Fibroblast of the aortic adventitia (primary cell): ENCODE measurements at places on chromosomes 6 and 20.
A peak's percentile ranks its signal among the peaks of the same experiment; 100 is the strongest.

DNA sequence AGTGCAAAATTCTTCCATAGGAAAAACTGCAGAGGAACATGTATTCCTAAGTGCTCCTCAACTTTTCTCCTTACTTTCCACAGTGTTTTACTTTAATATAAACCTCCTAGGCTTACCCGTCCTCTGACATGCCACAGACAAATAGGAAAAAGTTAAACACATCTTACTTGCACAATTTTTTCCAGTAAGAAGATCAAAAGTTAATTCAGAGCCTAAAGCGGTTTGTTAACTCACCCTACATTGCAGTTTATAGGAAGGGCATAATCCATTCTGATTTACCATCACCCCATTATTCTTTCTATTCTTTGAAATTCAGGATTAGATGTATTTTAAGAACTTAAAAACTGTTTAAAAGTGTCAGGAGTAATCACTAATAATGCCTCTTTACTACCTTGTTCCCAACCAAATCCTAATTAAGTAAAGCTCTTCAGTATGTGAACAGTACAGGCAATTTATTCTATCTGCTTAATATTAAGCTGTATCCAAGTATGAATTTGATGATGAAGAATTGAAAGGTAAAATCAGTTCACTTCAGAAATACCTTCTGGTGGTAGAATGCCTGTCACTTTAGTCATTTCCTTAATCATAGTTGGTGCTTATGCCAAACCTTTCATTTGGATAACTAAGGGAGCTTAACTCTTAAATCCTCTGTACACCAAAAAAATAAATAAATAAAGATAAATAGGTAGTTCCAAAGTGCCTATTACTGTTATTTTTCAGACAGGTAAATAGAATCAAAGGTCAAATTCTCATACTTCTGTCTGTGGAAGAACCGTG is 292.0 kb downstream of the ALDH8A1 start:
- peak; percentile 13 for DNase-seq

DNA sequence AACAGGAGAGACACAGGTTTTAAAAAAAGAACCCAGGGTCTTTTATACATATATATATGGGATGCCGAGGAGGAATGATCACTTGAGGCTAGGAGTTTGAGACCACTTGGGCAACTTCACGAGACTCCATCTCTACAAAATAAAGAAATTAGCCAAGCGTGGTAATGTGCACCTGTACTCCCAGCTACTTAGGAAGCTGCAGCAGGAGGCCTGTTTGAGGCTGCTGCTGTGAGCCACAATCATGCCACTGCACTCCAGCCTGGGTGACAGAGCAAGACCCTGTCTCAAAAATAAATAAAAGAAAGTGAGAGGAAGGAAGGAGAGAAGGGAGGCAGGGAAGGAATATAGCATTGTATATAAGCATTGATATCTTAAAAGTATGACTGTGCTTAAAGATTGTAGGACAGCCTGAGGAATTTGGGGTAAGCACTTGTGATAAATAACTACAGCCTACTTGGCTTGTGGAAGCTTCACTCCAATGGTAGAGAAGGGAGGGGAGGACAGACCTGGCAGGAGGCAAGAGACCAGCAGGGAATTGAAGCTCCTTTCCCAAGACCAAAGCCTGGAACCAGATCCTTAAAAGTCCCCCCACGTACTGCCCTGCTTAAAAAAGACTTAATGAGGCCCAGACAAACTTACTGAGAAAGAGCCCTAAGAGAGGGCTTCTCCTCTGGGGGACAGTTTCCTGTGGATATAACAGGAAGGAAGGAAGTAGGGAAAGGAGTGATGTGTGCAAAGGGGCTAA is 2.5 kb upstream of the SNTA1 start:
- no peak for DNase-seq

- peak; percentile 35 for DNase-seq
These were observed 157.8 kb downstream of the SLC22A3 start for GRCh38 chr6:160505970-160506369.

DNA sequence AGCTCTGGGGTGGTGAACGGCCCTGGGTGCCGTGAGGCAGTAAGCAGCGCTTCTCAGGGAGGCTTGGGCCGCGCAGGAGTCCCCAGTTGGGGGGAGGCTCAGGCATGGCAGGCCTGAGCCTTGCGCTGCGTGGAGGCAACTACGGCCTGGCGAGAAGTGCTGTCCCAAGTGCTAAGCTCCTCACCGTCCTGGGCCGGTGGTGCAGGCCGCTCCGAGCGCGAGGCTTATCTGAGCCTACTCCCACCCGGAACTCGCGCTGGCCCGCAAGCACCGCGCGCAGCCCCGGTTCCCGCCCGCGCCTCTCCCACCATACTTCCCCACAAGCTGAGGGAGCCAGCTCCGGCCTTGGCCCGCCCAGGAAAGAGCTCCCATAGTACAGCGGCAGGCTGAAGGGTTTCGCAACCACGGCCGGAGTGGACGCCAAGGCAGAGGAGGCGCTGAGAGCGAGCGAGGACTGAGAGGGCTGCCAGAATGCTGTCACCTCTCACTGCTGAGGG is 1.8 kb upstream of the WRNIP1 start:
- no peak for DNase-seq

GRCh38 chr20:40197691-40198090 is 491.3 kb downstream of the MAFB start:
- peak; percentile 5 for DNase-seq

DNA sequence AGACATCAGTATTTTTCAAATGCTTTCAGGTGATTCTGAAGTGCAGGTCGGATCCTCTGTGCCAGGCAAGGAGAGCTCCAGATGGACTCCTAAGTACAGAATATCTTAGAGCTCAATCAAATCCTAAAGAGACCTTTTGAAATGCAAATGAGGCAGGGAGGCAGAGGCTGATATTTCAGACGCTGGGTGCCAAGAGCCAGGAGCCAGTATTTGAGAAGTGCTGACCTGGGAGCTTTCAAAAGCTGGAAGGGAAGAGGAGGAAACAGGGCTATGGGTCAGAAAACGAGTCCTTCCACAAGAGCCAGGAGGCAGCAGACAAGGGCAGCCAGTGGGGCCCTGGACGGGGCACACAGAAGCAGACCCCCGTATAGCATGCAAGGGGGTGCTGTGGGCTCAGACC is 46.1 kb upstream of the DSN1 start:
- DNase-seq = no peak

DNA sequence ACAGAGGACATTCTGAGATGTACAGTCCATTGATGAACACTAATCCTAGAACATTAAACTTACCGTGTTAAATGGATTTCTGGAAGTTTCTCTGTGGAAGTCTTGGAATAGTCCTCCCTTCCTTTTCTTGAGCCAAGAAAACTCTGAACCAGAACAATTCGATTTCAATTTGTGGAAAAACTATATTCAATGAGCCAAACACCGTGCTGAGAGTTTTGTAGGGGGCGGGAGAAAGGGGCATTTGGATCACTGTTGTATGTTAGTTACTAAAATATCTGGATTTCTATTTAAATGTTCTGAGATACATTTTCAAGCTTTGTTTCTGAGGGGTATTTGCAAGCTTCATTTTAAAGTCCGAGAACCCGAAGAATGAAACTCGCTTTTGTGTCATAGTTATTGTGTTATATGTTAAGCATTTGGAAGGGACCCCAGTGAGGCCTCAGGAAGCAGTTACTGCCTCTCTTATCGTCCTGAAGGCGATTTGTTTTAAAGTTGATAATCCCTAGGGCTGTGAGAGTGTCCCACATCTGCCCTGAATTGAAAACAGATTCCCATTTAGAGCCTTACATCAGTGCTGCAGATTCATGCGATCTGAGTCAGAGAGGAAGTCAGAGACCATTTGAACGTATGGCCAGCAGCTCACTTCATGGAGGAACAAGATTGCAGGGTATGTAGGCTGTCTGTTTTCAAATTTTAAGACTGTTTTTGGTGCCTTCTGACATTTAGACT is 70.8 kb upstream of the SASH1 start:
- peak; percentile 98 for DNase-seq

GRCh38 chr6:16698997-16699868 is 62.0 kb downstream of the ATXN1 start:
- DNase-seq = no peak

- peak; percentile 36 for DNase-seq
These were observed 65.5 kb upstream of the BTN3A2 start for GRCh38 chr6:26299286-26300042.

- no peak for DNase-seq
These were observed 14.4 kb downstream of the SLC2A4RG start for GRCh38 chr20:63754008-63754407.

- DNase-seq = peak; percentile 8
These were observed 14.3 kb downstream of the PCMT1 start for GRCh38 chr6:149763866-149764265.

- peak; percentile 85 for DNase-seq
These were observed 52.3 kb downstream of the SLC22A3 start for GRCh38 chr6:160400446-160400845.

GRCh38 chr6:113011389-113011788 is 664.3 kb downstream of the RFPL4B start:
- peak; percentile 62 for DNase-seq

DNA sequence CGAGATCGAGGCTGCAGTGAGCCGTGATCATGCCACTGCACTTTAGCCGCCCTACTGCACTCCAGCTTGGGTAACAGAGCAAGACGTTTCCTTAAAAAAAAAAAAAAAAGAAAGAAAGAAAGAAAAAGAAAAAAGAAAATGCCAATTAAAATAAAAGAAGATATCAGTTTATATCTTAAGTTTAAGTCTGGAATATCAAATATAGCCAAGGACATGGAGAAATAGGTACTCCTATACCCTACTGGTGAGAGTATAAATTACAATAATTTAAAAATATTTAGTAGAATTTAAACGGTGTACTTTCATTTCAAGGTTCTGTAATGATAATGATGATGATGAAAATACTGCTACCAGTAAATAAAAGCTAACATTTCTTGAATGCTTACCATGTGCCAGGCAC is 3.8 kb upstream of the TRIM31 start:
- no peak for DNase-seq

DNA sequence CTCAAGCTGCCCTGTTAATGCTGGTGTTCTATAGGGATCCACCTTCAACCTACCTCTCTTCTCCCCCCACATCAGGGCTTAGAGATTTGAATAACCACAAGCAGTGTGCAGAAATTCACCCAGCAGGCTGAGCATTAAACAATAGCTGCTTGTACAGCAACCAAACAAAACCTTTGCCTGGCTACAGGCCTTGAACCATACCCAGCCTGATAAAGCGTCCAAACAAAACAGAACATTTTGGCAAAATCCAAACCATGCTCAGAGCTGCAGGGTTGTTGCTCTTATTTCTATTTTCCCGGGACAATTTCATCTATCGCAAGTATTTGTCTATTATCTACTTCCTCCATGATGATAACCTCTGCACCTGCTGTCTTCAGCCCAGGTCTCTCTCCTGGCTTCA is 142.3 kb downstream of the UNC5CL start:
- peak; percentile 51 for DNase-seq

- DNase-seq = peak; percentile 47
These were observed 13.3 kb downstream of the NFATC2 start for GRCh38 chr20:51529081-51529681.

DNA sequence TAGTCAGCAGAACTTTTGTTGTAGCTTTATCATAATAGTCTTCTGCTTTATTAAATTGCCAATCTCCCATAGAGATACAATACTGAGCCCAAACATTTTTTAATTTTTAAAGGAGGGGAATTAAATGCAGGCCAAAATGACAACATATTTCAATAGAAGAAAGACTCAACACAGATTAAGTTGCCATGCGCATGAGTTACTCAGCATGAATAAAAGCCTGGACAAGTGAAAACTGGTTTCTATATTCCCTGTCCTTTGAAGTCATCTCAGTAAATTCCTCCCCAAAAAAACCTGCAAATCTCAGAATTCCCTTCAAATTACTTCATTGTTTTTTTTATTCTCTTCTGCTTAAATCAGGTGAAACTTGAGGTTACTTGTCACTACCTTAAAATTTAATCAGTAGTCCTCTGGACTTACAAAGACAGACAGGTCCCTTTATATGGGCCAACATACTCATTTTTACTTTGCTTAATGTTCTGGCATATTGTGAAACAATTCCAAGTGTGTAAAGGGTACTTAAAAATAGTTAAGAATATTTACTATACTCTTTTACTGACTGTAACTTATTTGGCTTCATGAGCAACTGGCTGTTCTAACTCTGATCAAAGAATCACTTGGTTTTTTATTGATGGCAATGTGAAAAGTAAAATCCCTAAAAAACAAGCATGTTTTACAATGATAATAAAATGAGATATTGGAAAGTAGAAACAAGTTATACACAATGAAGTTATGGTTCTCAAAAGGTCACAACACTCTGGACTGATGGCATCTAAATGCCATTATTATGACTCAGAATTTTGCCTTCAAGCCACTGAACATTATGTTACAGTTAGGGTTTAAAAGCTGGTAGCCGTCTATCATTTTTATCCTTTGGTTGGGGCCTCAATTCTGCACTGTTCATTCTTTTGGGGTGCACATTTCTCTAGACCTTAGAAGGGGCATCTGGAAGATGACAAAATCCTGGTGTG is 49.9 kb upstream of the COL21A1 start:
- no peak for DNase-seq

GRCh38 chr6:169583886-169584541 is 117.8 kb downstream of the WDR27 start:
- DNase-seq = no peak

- no peak for DNase-seq
These were observed 36.8 kb upstream of the DDR1 start for GRCh38 chr6:30847421-30847970.

DNA sequence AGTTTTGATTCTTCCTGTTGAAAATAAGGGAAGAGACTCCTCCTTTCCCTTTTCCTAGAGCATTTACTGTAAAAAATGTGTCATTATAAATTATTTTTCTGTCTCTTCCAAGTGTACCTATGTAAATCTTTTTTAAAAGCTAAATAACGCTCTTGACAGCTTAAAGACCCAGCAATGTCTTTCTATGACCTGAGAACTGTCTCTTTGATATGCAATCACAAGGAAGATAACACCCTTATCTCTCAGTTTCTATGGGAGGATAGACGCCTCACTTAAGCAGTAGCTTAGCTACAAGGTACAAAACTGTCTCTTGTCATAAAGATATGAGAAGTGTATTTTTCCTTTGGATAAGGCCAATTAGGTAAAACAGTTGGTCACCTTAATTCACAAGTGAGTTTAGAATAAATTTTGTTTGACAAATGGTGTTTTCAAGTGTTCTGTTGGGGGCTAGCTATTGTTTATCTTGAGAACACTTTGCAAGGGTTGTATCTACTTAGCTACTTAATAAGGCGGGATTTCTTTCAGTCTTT is 980.6 kb upstream of the EYS start:
- DNase-seq = no peak

- peak; percentile 14 for DNase-seq
These were observed 6.0 kb downstream of the PNLDC1 start for GRCh38 chr6:159806021-159806458.

DNA sequence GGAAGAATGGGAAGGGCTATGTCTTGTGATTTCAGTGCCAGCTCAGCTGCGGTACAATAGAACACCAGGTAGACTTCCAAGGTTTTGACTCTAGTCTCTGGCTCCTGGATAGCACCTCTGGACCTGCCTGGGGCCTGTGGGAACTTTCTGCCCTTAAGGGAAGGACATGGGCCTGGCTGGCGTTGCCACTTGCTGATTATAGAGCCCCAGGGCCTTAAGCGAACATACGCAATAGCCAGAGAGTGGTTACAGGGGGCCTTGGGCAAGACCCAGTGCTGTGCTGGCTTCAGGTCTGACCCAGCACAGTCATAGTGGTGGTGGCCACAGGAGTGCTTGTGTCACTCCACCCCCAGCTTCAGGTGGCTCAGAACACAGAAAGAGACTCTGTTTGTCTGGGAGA is 131.1 kb upstream of the COL21A1 start:
- no peak for DNase-seq
